ENCODE measurements at places on chromosomes 1 and 21.

DNA sequence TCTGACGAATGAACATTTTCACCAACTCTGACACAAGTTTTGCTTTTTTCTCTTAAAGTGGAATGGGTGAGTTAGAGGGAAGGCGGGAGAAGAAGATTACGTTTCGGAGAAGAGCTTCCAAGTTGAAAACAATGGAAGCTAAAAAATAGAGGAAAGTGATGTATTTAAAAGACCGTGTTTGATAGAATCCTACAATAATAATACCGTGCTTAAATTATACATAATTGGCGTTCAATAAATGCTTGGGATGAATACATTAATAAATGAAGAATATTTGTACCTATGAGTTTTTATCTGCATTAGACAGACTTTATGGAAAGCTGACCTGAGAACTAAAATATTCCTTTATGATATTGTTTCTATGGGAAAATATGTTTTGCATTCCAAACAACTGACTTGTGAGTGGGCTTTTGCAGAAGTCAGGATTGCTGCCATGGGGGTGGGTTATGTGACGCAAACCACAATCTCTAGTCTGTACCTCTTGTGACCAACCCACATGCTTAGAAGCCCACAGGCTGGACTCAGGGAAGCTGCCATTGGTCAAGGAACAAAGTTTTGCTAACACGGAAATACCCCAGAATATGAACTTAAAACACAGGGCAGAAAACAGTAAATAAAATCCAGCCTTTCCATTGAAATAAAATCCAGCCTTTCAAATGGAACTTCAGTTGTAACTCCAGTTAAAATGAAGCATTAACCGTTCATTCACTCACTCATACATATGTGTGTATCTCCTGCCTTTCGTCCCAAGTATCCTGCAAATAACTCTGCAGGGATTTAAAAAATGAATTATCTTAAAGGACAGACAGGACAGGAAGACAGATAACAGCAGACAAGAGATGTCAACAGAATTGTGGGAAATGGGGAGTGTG, 21.3 kb upstream of the ATF3 start:
- DNase-seq: peak; percentile 37

DNA sequence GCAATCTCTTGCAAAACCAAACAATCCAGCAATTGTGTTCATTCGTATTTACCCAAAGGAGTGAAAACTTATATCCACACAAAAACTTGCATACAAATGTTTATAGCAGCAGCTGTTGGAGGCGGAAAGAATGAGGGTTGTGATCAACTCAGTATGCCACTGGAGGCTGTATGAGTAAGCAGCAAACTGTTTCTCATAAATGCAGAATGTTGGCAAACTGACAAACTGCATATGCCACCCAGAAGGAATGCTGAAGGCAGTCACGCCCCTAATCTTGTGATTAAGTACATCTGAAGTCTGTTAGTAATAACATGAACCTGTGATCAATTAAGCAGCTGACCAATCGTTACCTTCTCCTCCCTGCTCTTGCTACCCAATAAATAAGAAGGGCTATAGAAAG, 60.5 kb upstream of the CR2 start:
- DNase-seq: peak; percentile 84

DNA sequence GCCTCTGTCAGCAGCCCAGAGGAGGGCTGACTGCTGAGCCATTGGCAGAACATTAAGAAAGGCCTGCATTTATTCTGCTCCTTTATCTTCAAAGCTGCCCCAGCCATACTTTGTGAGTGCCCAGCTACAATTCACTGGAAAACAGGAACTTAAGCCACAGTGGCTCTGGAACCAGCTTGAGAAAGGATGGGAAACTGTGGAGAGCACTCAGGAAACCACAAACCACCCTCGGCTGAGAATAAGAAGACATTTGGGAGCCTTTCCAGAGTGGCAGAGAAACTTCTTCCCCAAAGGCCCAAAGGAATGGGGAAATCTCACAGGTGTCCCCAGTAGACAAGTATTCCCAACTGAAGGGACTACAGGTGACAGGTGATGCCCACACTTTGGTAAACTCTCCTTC, 1.8 kb downstream of the LAMB3 start:
- DNase-seq: no peak

- DNase-seq: no peak
These were observed 70.7 kb downstream of the MAP3K7CL start for GRCh38 chr21:29201186-29201585.

- no peak for DNase-seq
These were observed 63.9 kb downstream of the HTR6 start for GRCh38 chr1:19728413-19729145.

GRCh38 chr21:38244885-38245869, 11.6 kb upstream of the KCNJ15 start:
- peak; percentile 86 for DNase-seq

- DNase-seq: peak; percentile 37
These were observed 57.8 kb downstream of the FOXO6 start for GRCh38 chr1:41418857-41419583.

GRCh38 chr1:37792943-37793686, 532 bp upstream of the MANEAL start:
- no peak for DNase-seq
